Right renal cortex interstitium (tissue), 3 donors: ENCODE measurements at places on chromosomes 16 and 17. TPM values are rescaled to one million over a fixed set of nuclear protein-coding genes. Genes with fewer than 3 reads are reported as not detected.

- DNase-seq: no peak
Observed at GRCh38 chr17:74214484-74215341, 1.3 kb downstream of the TTYH2 start.

GRCh38 chr16:11211977-11212797 lies 43.8 kb downstream of the SOCS1 start:
- DNase-seq: no peak

DNA sequence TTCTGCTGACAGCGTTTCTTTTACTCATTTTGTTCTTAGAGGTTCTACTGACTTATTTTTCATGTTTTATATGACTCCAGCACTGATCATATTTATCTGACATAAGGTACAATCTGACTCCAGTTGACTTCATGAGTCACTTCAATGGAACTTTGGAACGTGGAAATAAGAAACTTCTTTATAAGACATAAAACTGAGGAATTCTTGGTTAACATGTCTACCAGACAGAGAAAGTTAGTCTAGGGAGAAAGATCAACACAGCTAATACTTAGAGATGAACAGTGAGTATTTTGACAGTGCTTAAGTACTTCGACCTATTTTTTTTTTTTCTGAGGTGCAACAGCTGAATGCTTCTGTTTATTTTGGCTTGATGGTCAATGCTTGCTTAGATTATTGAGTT lies 679.5 kb downstream of the KCNJ2 start:
- no peak for DNase-seq

- DNase-seq: no peak
Observed at GRCh38 chr16:81693041-81693743, 85.9 kb upstream of the PLCG2 start.

- no peak for DNase-seq
Observed at GRCh38 chr17:33491871-33492481, 198.9 kb upstream of the ASIC2 start.

DNA sequence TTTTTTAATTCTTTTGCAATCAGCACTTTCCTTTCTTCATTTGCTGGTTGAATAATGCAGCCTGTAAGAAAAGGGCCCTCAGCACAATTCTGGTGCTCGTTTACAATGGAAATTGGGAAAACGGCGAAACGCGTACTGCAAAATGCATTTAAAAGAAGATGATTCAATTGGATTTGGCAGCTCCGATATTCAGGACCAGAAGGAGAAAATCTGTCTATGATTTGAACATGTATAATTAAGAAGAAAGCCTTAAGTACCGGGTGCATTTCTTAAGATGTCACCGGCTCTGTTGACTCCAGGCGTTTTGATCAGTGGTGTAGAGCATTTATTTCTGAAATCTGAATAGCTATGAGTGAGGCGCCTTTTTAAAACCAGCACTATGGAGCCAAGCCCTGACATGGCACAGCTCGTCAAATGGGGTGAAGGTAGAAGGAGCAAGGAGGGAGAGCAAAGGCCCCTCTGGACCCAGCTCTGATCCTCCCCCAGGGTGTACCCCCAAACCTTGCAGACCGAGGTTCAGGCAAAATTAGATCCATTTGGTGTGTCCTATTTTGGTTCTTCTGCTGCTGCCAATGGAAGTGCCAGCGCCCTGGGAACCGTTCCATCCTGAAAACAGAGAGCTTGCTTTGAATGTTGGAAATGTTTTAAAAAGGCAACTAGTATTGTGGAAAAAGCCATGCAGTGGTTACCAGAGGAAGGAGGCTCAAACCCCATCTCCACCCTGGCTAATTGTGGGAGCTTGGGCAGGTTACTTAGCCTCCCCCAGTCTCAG lies 161.4 kb upstream of the RPL38 start:
- DNase-seq: no peak

DNA sequence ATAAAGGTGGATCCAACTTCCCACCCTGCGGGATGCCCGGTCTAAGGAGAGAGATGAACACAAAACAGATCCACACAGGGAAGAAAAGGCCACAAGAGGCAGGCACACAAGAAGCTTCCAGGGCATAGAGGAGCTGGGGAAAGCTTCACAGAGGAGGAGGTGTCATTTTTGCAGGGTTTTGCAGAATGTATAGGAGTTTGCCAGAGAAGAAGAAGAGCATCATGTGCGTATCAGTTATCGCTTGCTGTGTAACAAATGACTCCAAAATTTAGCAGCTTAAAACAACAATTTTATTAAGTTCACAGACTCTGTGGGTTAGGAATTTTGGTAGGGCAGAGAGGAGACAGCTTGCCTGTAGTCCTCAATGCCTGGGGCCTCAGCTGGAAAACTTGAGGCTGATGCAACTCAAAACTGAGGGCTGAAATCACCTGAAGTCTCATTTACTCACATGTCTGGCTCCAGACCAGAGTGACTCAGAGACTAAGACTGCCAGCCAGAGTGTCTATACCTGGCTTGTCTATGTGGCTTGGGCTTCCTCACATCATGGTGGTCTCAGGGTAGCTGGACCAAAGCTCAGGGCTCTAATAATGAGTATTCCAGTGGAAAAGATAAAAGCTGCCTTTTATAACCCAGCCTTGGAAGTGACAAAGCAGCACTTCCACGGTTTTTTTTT lies 33.9 kb upstream of the ZNF423 start:
- DNase-seq: no peak

The PPM1E gene
- polyA plus RNA-seq: 4.0 TPM

The CACNG4 gene
- 3.1 TPM for polyA plus RNA-seq

The MYH3 gene
- polyA plus RNA-seq: 2.9 TPM
